ENCODE measurements at places on chromosomes 12 and 14. TPM values are rescaled to one million over a fixed set of nuclear protein-coding genes. Genes with fewer than 3 reads are reported as not detected.

DNA sequence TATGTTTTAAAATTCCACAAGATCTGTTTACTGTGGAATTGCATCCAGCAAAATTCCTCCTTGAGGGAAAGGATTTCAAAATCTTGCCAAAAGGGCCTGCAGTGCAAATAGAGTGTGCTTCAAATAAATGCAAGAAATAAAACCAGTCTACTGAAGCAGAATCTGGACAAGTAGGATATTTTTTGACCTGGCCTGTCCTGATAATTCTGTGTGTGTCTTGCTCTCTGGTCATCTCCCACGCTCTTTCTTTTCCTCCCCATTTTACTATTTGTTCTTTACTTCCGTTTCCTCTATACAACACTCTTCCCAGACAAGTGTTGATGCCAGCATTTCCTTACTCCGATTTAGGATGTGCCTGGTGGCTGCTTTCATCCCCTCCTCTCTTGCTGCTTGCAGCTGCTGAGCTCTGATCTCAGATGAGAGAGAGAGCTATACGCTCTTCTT, 115.9 kb downstream of the GPR135 start:
- no peaks in the 10 kb centered on the region for H3K27me3 ChIP-seq
- H3K4me1 ChIP-seq, result no peaks in the 10 kb centered on the region
- peak overlapping the region; percentile 12 for H3K27ac ChIP-seq
- no peak overlapping the region for H3K4me3 ChIP-seq
- DNase-seq, result no peak

- no peak for DNase-seq
- H3K4me1 ChIP-seq, result peaks cover 38% of the 10 kb centered on the region
- peaks cover 47% of the 10 kb centered on the region for H3K36me3 ChIP-seq
- H3K27ac ChIP-seq, result no peak overlapping the region
- no peaks in the 10 kb centered on the region for H3K27me3 ChIP-seq
- no peak overlapping the region for H3K4me3 ChIP-seq
Measured at GRCh38 chr12:109449845-109450532, 27.1 kb downstream of the KCTD10 start.

Gene PLEKHA5
- total RNA-seq, result 13.6 TPM

DNA sequence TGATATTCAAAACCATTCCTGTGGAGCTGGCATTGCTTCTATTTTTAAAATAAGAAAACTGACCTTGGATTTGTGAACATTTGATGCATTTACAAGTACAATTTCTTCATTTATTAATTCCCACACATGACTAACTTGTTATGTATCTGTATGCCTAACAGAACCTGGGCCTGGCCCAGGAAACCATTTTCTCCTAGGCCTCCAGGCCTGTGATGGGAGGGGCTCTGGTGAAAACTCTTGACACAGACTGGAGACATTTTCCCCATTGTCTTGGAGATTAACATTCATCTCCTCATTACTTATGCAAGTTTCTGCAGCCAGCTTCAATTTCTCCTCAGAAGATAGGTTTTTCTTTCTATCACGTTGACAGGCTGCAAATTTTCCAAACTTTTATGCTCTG, 42.0 kb downstream of the GLIPR1L2 start:
- no peak for DNase-seq
- no peaks in the 10 kb centered on the region for H3K4me1 ChIP-seq

GRCh38 chr14:55354500-55354899, 57.1 kb downstream of the ATG14 start:
- no peaks in the 10 kb centered on the region for H3K27me3 ChIP-seq
- no peak overlapping the region for H3K27ac ChIP-seq
- H3K4me1 ChIP-seq, result peaks cover 12% of the 10 kb centered on the region
- DNase-seq, result no peak
- peaks cover 52% of the 10 kb centered on the region for H3K36me3 ChIP-seq
- H3K4me3 ChIP-seq, result no peak overlapping the region

Gene RD3L
- not detected for total RNA-seq

DNA sequence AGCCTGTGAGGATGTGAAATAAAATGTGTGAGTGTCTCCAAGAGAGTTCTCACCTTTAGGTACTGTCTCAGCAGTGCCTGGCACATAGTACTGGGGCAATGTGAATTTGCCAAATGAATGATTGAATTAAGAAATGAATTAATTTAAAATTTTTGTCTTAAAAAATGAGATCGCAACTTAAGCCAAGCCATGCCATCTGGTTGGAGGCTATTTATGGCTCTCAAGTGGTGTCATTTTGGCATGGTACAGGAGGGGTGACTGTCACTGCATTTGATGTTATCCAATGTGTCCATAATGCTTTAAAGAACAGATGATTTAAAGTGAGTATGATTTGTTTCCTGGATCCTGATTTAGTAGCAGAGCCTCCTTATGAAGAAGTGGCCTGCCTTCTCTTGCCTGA, 80.3 kb downstream of the SRGAP1 start:
- H3K27me3 ChIP-seq, result no peaks in the 10 kb centered on the region
- no peak overlapping the region for H3K4me3 ChIP-seq
- no peaks in the 10 kb centered on the region for H3K36me3 ChIP-seq
- no peak overlapping the region for H3K27ac ChIP-seq
- DNase-seq, result no peak
- no peaks in the 10 kb centered on the region for H3K4me1 ChIP-seq

DNA sequence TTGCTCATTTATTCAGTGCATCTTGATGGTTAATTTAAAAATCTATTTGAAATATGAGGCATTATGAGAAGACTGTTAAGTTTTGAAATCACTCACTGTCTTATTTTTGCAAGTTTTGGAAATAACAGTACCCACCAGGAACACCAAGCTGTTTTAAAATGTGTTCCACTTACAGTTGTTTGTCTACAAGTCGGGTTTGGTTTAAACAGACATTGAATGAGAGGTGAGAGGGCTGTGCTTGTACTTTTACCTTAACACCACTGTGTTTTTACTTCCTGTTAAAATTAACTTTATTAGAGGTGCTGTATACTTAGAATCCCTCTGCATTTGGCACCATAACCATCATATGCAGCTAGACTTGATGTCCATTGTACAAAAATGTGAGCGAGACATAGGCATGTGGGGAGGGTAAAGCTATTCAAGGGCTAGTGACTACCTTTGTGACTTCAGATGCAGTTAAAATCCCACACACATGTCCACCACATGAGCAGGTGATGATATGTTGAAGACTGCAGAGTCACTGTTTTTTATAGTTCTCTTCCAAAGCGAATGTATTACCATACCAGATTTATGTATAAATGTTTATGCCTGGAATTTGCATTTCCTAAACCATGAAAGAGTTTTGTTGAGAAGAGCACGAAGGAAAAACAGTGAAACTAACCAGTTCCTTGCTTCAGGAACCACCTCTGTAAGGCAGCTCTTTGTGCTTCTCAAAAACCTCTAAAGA, 12.9 kb downstream of the ELK3 start:
- H3K4me3 ChIP-seq, result no peak overlapping the region
- peak overlapping the region; percentile 74 for H3K27ac ChIP-seq
- peaks cover 70% of the 10 kb centered on the region for H3K4me1 ChIP-seq
- no peak for DNase-seq
- H3K27me3 ChIP-seq, result no peaks in the 10 kb centered on the region

DNA sequence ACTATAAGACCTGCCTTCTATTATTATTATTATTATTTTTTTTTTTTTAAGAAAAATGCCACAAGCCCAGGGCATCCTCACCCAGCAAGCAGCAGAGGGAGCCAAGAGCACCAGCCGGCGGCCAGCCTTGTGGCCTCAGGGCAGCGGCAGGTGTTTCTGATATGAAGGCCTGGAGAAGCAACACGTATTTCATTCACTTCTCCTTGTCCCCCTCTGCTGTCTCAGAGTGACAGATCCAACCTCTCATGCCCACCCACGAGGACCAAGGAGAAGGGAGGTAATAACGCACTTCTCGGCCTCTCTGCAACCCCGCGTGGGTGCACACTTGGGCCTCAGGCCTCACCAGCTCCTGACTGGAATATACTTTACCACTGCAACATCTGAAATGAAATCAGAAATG, 25.4 kb downstream of the CDC42BPB start:
- no peak overlapping the region for H3K27ac ChIP-seq
- H3K27me3 ChIP-seq, result no peaks in the 10 kb centered on the region
- no peak overlapping the region for H3K4me3 ChIP-seq
- no peaks in the 10 kb centered on the region for H3K36me3 ChIP-seq
- peaks cover 13% of the 10 kb centered on the region for H3K4me1 ChIP-seq
